ENCODE measurements at places on chromosomes 3 and 15.
A peak's percentile ranks its signal among the peaks of the same experiment; 100 is the strongest.

- peak; percentile 53 for DNase-seq
Measured at GRCh38 chr15:85793641-85794597, 806 bp downstream of the KLHL25 start.

GRCh38 chr3:196843435-196844110, 24.1 kb upstream of the SENP5 start:
- DNase-seq: no peak

GRCh38 chr3:73933585-73933984, 308.8 kb upstream of the PDZRN3 start:
- DNase-seq: no peak

DNA sequence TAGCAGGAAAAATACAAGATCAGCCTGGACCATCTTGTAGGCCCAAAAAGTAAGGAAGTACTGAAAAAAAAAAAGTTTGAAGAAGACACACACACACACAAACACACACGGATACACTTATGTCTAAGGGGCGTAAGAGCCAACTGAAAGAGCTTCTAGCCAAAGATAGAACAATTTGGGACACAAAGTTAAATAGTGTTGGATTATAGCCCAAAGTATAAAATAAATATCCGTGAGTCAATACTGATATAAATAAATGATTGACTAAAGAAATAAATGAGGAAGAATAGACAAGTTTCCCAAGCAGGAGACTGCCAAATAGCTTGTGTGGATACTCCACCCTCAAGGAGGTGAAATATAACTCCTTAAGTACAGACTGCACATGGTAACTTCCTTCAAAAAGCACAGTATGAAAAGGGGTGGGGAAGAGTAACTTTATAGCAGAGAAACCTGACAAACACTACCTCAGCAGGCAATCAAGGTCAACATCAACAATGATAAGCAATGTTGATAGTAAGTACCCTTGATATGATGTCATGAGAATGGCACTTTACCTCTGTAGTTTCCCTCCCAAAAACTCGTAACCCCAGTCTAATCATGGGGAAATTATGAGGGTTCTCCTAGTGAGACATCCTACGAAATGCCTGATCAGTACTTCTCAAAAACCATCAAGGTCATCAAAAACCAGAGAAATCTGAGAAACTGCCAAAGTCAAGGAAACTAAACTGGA, 187.3 kb upstream of the ATP11B start:
- no peak for DNase-seq

- no peak for DNase-seq
Measured at GRCh38 chr15:61649046-61649445, 411.2 kb downstream of the VPS13C start.

DNA sequence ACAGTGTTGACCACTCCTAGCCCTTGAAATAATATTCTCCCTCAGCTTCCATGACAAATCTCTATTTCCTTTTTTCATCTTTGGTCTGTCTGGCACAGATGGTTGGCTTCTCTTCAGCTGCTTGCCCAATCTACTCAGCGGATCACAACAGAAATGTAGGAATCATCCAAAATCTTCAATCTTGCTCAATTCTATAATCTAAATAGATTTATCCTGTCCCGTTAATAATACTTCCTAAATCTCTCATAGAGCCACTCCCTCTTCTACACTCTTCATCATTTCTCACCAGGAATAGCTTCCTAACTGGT, 3.8 kb downstream of the PEAK1 start:
- no peak for DNase-seq

DNA sequence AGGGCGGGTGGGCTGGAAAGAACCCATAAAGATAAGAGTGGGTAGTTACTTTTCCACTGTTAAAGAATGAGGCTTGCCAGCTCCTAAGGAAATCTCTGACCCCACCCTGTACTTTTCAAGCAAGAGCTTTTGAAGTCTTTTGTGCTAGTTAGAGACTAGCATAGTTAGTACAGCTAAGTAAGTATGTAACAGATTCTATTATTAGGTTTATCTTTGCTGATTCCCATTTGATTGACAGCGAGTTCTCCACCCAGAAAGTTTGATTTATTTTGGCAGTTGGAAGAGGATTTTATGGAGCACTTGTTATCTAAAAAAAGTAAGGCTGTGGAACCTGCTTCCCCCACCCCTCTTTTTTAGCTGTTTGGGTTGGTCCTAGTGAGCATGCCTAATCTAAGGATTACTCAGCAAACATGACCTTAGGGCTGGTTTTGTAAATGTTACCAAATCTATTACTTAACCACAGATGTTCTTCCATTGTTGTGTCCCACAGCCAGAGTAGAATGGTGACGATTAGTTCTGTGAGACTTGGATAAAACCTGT, 57.6 kb downstream of the FNDC3B start:
- no peak for DNase-seq

- DNase-seq: no peak
Measured at GRCh38 chr15:26870346-26870745, 3.5 kb downstream of the GABRA5 start.

DNA sequence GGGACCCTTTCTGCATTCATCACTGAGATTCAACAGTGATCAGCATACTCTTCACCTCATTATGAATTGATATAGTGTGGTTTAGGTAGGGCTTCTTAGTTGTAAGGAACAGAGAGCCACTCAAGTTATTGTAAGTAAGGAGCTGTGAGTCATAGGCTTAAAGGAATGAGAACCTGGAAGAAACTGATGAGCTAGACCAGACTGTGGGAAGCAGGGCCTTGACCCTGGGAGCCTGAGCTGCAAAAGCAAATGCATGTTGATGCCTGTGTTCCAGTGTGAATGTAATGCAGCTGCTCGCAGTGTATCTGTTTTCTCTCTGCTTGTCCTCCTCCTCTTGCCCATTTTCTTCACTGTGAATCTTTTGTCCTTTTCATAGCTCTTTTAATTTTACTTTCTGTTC, 13.6 kb downstream of the ZKSCAN7 start:
- no peak for DNase-seq

DNA sequence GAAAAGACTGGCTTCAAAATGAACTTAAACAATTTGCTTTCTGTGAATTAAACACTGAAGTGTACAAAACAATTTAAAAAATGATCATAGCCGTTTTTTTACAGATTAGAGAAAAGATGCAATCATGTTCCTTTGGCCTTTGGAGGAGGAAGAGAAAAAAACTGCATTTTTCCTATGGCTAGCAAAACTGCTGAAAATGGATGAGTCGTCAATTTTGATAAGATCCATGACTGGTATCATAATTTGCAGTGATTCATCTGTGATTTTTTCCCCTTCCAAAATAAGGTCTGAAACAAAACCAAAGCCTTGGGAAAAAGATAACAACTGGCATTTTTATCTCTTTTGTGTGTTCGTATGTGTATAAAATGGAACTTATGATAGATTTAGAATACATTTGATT, 255.6 kb upstream of the SATB1 start:
- DNase-seq: no peak

DNA sequence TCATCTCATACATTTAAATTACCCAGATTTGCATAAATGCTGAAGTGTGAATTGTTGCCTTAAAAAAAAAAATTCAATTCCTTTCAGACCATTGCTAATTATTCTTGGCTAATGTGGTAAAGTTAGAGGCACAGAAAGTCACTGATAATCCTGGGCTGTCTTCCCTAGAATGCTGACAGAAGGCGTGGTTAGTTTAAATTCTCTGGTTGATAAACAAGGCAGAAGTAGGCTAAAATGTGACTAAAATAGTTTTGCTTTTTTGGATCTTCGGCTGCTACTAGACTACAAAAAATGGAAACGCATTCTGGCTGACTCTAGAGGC, 193.7 kb downstream of the OTOL1 start:
- no peak for DNase-seq

DNA sequence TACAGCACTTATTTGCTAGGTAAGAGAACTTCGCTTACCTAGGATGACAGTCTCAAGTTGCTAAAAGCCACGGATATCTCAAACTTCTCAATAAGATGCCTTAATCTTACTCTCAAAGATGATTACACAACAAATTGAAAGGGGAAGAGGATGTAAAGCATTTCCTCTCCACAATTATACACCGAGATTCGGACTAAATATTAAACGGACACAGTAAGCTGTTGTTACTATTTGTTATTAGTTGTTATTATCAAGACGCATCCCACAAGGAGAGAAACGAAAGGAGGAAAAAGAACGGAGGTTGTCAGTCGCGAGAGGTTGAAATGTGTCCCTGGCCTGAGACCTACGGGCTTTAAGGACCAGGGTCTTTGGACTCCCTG, 660 bp downstream of the ZNF106 start:
- no peak for DNase-seq

GRCh38 chr3:157148196-157148889, 11.6 kb downstream of the CCNL1 start:
- DNase-seq: no peak

GRCh38 chr15:64067564-64068030, 21.3 kb upstream of the DAPK2 start:
- no peak for DNase-seq

DNA sequence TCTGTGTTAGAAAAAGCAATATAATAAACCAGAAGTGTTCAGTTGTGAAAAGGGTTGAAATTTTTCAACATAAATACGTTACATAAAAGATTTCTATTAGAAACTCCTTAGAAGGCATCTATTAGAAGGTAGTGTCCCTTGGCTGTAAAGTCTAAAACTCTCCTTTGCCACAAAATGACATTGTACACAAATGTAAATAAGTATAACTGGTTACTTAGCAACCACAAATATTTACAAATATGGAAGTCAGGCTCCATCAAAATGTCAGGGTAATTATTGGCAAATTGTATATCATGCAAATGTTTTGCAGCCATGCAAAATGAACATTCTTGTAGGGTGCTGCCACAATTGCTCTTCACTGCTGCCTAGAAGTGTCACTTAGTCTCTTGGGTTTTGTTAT, 419.1 kb upstream of the CDIN1 start:
- no peak for DNase-seq

DNA sequence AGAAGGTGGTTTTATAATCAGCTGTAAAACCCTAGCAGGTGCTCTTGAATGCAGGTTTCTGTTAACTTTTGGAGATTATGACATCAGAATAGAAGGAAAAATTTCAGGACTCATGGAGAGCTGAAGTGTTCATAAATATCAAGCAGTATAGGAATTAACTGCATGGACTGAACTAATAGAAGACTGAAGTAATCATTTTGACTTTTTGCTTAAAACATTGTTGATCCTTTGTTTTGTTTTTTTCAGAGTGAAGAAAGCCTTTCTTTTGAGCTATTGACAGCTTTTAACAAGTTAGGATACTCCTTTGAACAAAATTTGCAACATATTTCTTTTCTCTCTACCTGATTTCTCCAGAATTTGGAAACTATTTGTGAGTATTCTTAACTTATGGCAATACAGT, 70.6 kb upstream of the DAZL start:
- no peak for DNase-seq

DNA sequence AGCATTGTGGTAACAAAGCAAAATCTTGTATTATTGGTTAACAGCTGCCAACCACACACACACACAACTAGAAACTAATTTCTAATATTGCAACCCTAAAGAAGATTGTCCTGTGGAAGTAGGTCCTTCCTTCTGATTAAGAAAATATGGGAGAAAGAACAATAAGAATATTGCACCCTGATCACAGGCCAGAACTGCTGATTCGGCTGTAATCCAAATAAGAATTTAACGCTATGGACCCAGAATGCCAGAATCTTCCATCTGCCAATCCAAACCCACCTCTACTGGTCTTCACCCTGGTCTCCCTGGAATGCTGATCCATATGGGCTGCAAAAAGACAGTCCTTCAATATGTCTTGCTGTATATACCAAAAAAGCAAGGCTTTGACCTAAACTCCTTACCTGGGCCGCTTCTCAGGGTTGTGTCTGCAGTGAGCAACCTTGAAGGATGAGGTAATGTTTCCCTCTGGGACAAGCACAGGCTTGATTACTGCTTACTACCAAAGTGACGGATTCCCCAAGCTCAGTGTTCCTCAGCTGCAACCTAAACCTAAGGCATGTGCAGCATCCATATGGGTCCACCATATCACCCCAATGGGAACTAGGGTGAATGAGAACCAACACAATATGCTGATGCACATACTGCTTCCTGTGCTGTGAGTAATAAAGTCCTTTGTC, 8.0 kb downstream of the CCDC14 start:
- no peak for DNase-seq

DNA sequence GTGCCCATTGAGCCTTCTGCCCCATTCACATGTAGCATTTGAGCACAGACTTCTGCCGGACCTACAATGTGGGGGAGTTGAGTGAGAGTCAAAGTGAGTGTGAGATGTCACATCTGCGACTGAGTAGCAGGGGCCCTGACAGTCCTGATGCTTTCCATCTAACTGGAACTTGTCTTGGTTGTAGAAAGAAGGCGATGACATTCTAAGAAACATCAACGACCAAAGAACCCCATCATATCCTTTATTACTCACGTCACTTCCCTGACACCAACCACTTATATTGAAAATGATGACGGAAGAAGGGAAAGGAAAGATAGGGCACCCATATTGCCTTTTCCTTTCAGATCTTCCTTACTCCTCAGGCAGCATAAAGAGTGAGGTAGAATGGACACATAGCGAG, 30.5 kb downstream of the SMAD3 start:
- no peak for DNase-seq

- DNase-seq: no peak
Measured at GRCh38 chr3:150931745-150932144, 26.5 kb upstream of the MINDY4B start.

- no peak for DNase-seq
Measured at GRCh38 chr15:28274635-28275034, 47.3 kb downstream of the HERC2 start.

GRCh38 chr3:62260655-62261054, 112.7 kb downstream of the FEZF2 start:
- DNase-seq: no peak

GRCh38 chr3:57059411-57059810, 1.1 kb upstream of the SPATA12 start:
- no peak for DNase-seq

GRCh38 chr15:44736181-44736765, at the start of gene TRIM69:
TRIM69 (plus strand) TSS chr15:44736528; CDS start chr15:44736705, 177 bp downstream.
- no peak for DNase-seq

DNA sequence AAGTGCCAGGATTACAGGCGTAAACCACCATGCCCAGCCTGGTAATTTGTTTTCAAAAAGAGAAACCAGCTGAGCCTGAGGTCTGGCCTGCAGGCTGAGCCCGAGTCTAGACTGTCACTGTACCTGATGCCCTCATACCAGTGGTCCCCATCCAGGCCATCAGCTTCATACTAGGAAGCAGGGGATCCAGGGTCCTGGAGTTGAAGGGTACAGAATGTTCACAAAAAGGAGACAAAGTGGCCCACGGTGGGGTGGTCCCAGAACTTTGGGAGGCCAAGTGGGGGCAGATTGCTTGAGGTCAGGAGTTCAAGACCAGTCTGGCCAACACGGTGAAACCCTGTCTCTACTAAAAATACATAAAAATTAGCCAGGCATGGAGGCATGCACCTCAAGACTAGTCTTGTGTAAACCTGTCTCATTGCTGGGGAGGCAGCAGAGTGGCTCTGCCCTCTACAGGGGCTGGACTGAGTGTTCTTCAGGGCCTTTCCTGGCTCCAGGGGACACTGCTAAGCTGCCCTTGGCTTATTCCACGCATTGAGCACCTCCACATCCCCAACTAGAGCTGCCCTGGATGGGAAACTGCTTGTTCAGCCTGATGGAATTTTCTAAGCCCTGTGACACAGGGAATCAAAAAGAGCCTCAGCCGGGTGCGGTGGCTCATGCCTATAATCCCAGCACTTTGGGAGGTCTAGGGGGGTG, 7.9 kb upstream of the HHATL start:
- DNase-seq: no peak
